Ascending aorta (tissue), 2 donors: ENCODE measurements at places on chromosomes 7 and 10.

GRCh38 chr10:103958996-103959395 is 7.9 kb upstream of the SLK start:
- DNase-seq: no peak

GRCh38 chr10:89889606-89890005 is 188.2 kb downstream of the KIF20B start:
- no peak for DNase-seq

GRCh38 chr10:122419876-122420623 is 34.4 kb upstream of the ARMS2 start:
- DNase-seq: no peak

DNA sequence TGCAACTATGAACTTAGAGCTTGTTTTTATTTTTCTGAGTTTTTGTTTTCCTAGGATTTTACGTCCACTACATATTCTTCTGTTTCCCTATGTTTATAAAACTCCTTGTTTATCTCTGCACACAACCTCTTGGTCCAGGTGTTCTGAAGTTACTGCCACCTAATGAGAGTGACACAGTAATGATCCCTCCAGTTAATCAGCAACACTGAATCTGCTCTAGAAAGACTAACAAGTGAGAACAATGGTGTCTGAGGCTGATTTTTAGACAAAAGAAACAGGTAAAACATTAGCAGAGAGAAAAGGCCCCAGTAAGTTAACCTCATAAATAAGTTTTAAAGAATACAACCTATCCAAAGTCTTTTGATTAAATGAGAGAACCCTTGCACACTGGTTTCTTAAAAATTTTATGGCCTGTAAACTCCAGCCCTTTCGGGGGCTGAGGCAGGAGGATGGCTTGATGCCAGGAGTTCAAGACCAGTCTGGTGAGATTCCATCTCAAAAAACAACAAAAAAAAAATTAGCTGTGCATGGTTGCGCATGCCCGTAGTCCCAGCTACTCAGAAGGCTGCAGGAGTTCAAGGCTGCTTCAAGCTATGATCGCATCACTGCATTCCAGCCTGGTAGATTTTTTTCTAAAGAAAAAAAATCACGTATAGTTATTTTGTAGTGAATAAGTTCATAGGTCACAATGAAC is 397.6 kb downstream of the MAGI2 start:
- no peak for DNase-seq

DNA sequence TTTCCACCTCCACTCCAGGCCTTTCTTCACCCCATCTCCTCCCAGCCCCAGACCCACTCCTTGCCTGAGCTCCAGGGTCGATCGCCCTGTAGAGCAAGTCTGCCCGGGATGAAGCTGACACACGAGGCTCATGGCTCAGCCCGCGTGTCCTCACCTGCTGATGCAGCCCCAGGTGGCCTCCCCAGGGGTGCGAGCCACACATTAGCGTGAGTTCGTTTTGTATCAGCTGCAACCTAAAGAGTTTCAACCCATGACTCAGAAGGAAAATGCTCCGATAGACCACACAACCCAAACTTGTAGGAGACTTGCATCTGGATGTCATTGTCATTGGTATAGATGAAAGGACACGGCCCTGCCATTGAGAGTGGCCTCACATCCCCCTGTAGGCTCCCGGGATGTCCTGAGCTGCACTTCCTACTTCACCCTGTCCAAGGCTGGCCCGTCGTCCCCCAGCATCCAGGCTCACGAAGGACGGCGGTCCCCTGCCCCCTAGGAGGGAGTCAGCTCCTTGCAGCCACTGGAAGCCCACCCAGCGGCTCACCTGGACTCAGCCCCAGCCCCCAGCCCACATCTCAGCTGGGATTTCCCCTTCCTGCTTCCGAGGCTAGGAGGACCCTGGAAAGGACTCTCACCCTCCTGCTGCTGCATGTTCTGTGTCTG is 97.7 kb downstream of the HTR5A start:
- no peak for DNase-seq

GRCh38 chr7:100130608-100131453 is 4.1 kb downstream of the MBLAC1 start:
- DNase-seq: no peak

- no peak for DNase-seq
Measured at GRCh38 chr7:136359333-136359903, 382.3 kb upstream of the MTPN start.

DNA sequence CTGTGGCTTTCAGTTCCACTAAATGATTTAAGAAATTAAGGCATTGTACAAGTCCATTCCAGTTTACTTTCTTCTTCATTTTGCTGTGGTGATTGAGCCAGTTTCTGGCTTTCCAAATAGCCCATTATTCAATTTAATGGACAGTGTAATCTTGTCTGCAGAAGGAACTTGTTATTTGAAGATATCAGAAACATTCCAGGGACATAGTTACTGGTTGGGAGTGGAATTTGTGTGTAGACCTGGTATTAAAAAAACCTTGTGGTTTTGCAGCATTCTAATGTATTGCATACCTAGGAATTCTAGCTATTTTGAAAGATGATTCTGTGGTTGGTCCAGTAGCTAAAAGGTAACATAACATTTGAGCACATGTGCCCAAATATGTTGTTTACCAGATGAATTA is 72.2 kb downstream of the MCU start:
- no peak for DNase-seq

DNA sequence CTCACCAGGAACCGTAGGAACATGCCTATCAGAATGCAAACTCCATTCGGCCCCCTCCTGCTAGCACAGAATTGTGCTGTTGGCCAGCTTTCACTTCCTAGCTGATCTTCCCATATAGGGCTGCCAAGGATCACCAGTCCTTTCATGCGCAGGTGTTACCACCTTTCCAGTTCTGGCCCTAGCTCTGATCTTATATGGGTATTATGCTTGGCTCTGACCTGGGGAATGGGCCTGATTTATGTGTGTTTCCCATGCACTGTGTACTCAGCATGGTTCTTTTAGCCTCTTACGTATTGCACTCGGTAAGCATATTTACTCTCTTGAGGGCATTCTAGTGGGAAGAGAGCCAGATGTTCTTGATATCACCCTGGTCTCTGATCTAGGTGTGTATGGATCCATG is 11.1 kb downstream of the SLC35G1 start:
- no peak for DNase-seq
